ENCODE measurements at places on chromosomes 7 and 10.
A peak's percentile ranks its signal among the peaks of the same experiment; 100 is the strongest.

DNA sequence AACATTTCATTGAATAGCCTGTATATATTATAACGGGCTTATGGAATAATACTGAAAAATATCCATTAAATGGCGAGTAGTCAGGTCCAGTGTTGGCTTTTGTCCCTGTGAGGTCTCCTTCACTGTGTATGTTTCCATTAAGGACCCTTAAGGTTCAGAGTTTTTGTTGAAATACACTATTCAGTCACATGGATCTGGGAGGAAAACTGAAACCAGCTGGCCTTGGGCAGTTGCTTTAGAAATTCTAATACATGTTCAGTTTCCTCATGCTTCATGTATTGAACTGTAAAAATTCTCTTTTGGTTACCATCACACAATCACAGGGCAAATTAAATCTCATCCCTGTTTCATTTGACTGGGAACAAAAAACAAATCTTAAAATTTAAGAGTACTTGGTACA, 447.3 kb downstream of the SDK1 start:
- DNase-seq, result no peak

DNA sequence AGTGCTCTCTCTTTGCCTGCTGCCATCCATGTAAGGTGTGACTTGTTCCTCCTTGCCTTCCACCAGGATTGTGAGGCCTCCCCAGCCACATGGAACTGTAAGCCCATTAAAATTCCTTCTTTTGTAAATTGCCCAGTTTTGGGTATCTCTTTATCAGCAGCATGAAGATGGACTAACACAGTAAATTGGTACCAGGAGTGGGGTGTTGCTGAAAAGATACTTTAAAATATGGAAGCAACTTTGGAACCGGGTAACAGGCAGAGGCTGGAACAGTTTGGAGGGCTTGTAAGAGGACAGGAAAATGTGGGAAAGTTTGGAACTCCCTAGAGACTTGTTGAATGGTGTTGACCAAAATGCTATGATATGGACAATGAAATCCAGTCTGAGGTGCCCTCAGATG, 63.8 kb upstream of the PPP1R9A start:
- no peak for DNase-seq

DNA sequence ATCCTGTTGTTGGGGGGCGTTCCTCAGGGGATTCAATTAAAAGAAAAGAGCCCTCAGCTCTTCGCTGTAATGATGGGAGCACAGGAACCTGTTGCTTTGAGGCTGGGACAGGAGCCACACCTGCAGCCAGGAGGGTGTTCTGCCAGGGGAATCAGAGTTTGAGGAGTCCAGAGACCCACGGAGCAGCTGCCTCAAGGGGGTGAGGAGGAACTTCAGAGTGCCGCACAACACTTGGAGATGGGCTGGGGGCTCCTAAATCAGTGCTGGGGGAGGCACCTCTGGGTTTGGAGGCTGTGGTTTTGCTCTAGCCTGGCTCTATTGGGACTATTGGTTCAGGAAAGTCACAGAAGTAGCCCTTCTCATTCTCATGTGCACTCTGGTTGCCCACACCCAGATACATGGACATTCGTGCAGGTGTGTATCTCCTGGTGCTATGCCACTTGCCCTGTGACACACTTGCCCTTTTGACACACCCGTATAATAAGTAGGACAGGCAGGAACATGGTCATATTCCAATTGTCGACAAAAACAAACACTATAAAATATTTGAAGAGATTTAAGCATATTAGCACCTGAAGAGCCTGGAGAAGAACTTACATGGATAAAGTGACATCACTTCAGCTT, 98.1 kb downstream of the PTPN20 start:
- no peak for DNase-seq

GRCh38 chr10:102951316-102951715, 33.2 kb downstream of the CNNM2 start:
- DNase-seq, result no peak

DNA sequence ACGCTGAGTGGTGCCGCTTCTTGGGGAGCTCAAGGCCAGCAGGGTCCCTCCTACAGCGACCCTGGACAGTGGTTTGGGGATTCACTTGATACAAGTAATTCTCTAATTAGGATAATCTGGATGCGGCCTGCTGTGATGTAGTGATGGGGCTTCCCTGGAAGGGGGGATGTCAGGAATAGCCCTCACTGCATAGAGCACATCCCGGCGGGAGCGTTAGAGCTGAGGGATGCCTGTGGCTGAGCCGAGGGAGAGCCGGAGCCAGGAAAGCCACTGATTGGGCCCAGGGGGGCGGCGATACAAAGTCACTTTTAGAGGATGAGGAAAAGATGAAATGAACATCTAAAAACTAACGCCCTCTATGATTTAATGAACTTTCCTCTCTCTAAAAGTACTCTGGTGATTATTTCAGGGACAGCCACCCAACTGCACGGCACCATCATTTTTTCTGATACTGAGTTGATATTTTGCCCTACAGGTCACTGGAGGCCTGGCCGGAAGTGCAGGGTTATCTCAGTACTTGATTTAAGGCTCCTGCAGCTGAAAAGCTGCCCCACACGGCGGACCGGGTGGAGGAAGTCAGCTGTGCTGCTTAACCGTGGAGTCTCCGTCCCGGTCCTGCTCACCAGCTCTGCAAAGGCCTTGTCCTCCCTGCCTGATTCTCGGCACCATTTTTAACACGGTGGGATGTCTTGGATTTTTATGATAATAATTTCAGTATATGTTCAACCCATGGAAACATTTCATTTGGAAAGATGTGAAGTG, 518.8 kb downstream of the DNAJB6 start:
- no peak for DNase-seq

DNA sequence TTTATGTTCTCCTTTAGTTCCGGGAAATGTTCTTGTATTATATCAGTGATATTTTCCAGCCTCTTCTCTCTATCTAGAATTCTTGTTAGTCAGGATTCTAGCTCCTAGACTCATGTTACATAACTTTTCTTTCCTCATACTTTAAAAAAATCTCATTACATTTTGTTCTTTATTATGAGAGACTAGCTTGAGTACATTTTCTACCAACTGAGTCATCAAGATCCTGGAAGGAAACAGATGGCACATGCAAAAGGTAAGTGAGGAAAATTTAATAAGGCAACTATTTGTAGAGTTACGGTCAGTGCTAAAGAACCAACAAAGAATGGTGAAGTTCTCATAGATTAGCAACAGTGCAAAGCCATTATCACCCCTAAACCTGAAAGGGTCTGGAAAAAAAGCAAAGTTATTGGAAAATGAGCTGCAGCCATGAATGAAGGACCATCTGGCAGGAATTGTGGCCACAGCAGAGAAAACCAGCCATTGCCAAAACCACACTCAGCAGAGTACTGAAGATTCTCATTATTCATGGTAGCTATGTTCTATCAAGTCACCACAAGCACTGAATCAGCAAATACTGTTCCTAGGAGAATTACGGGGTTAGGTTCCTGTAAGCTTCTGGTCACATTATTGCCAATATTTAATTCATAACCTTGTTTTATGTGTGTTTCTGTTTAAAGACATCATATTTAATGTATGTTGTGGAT, 98.3 kb upstream of the C7orf33 start:
- no peak for DNase-seq

DNA sequence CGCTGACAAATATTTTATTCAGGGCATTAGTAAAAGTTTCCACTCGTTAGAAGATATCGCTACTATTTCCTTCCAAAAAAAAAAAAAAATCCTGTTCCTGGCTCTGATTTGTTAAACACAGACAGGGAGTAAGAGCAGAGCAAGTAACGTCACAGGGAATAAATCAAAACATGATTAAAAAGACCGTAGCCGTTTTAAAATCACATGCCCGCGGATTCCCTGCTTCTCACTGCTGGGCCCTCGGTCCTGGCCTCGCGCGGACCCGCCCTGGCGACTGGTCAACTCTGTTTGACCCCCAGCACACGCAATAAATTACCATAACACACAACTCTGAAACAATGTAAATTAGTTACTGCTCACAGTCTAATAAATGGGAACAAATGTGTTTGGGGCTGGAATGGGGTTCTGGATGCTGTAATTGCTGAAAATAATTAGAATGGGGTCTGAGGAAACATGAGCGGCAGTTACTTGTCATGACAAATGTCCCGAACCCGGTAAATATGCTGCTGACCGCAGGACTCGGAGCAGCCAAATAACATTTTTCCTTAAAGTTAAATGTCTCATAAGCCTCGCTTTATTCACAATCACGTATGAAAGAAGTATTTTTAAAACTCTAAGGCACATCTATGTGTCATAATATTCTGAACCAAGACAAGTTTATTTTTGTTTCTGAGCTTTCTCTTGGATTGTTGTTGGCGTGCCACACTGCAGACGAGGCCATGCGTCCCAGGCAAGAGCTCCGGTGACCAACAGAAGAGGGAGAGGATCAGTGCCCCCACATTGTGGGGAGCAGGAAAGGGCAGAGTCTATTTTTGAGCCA, 17.9 kb downstream of the EBF3 start:
- DNase-seq, result no peak

- peak; percentile 29 for DNase-seq
Measured at GRCh38 chr7:99083068-99083651, 60.7 kb downstream of the SMURF1 start.

- no peak for DNase-seq
Measured at GRCh38 chr10:113920114-113920513, 65.7 kb downstream of the NHLRC2 start.

DNA sequence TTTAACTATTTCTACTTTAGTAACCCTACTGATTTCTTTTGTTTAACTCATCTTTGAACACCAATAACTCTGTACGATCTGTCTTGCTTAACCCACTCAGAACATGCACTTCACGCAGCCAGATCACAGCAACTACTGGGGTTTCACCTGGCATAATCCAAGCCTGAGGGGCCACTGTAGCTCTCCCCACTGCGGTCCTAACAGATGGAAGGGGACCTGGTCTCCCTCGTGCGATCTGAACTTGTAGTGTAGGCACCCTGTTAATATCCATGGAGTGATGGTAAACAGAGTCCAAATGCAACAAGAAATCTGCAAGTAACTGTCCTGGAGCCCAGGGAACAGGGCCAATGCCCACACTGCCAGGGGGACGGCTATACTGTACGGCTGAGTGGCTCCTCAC, 45.5 kb downstream of the INSIG1 start:
- no peak for DNase-seq

- DNase-seq, result peak; percentile 59
Measured at GRCh38 chr7:41869596-41869995, 166.7 kb upstream of the INHBA start.

DNA sequence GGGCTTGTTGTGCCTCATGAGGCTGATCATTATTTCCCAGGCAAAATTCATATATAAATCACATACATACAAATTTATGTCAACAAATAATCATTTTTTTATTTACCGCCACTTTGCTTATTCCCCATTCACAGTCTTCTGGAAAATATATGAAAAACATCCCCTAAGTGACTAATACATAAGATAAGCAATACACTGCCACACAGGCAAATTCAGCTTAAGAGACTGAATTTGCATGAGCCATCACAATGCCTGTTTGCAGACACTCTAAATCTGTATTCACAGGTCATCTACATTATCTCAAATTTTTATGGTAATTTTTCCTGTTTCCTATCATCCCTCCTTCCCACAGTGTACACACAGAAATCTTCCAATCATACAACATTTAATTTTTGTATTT, 13.2 kb downstream of the OSBPL3 start:
- DNase-seq, result no peak

GRCh38 chr7:102424129-102424551, 9.2 kb upstream of the ORAI2 start:
- no peak for DNase-seq

- no peak for DNase-seq
Measured at GRCh38 chr7:70420381-70420662, 711.6 kb upstream of the GALNT17 start.

All from astrocyte (in vitro differentiated cells and primary cell).